Fibroblast of skin of right quadriceps (primary cell): ENCODE measurements at places on chromosomes 13 and 19.

GRCh38 chr19:44809577-44810233, 802 bp downstream of the BCAM start:
- no peak for DNase-seq

- no peak for DNase-seq
Observed at GRCh38 chr13:20808874-20809273, 35.1 kb upstream of the EEF1AKMT1 start.

- DNase-seq: peak; percentile 59
Observed at GRCh38 chr13:50993934-50994333, 84.3 kb downstream of the RNASEH2B start.

- DNase-seq: no peak
Observed at GRCh38 chr13:58883405-58883804, 1251.9 kb downstream of the PCDH17 start.

DNA sequence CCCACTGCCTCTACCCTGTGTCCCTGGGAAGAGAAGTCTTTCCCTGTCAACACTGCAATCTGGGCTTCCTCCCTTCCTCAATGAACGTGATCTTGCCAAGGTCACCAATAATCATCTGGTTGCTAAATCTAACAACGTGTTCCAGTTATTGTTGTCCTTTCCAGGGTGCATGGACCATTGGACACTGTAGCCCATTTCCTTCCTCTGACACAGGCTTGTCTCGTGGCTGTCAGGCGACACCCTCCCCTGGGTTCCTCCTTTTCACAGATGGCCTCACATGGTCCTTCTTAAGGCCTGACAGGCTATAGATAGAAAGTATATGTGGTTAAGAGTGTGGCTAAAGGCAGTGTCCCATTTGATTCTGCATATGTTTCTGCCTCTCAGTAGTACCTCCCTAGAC, 67.7 kb upstream of the STARD13 start:
- DNase-seq: no peak

- no peak for DNase-seq
Observed at GRCh38 chr13:98188544-98189166, 11.6 kb upstream of the RNF113B start.

DNA sequence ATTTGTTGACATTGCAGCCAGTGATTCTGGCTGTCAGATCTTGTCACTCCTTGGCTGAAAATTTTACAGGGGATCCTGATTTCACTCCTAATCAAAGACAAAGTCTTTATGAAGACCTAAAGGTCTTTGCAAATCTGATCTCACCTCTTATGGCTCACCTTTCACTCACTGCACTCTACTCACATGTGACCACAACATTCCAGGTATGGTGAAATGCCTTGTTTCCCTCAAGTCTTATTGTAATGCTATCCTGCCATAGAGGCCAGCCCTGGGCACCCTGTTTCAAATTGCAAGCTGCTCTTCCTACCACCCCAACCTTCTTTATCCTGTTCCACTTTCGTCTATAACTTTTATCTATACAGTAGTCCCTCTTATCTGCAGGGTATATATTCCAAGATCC, 200.1 kb downstream of the NDFIP2 start:
- no peak for DNase-seq

DNA sequence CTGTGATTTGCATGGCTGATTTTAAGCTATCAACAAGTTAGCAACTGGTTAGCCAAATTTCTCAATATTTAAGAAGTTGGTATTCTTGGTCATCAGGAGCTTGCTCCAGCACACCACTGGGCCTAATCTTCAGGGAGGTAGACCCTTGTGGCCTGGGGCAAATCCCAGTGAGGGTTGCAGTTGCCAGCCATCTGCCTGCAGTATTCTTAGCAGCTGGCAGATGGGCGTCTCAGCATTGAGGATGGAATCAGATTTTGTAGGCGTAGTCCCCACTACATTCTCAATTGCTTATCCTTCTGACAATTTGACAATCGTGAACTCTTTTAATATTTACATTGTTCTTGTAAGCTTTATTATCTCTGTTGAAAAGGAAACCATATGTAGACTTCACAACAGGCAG, 1266.2 kb downstream of the SLITRK5 start:
- no peak for DNase-seq

DNA sequence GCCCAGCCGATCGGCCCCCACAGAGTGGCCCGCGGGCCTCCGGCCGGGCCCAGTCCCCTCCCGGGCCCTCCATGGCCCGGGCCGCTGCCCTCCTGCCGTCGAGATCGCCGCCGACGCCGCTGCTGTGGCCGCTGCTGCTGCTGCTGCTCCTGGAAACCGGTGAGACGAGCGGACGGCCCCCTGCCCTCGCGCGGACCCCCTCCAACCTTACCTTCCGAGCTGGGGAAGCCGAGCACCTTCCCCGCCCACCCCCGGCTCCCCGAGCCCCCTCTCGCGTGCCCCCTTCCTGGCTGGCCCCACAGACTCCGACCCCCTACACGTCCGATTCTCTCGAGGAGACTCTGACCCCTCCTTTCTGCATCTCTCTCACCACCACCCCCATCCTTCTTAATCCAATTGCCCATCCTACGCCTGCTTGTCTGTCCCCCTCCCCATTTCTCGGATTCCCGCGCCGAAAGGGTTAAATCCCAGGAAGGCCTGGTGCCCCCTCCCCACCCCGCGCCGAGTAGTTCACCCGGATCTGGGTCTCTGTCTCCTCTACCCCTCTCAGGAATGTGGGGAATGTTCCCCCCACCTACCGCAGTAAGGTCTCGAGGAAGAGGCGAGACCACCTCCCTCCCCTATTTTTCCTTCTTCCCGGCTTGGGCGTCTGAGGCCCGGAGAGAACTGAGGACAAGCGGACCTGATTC, 502 bp downstream of the NECTIN2 start:
- peak; percentile 62 for DNase-seq

GRCh38 chr13:59587971-59588716, 575.6 kb downstream of the DIAPH3 start:
- no peak for DNase-seq

DNA sequence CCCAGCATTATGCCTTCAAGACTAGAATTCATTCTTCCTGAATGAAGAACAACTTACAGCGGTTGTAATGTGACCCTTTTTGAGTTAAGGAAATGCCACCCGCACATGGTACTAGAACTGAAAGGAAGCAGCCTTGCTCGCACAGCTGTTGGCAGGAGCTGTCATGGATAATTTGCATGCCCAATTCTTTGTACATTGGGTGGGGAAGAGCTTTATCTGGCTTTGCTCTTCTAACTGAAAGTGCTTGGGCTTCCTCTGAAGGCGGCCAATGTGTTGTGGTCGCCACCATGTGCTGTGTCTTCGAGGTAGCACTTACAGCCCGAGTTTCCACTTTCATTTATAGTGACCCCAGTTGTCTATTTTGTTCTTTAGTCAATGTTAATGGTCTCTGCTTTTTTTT, 3.4 kb downstream of the CCNE1 start:
- no peak for DNase-seq
